Bladder microvascular endothelial cell (primary cell): ENCODE measurements at places on chromosomes 6 and 20. TPM values are rescaled to one million over a fixed set of nuclear protein-coding genes. Genes with fewer than 3 reads are reported as not detected.

TOX2 gene
- total RNA-seq: 0.97 and 1.7 TPM in 2 replicates

BPIFA1 gene
- total RNA-seq: not detected in 2 replicates

C20orf204 gene
- total RNA-seq: 2.8 and 4.5 TPM in 2 replicates

TXLNB gene
- total RNA-seq: 1.1 and 1.2 TPM in 2 replicates

SNAI1 gene
- 0.65 and 1.4 TPM in 2 replicates for total RNA-seq
